Stimulated activated CD4-positive, alpha-beta T cell treated with anti-CD3 and anti-CD28 coated beads, Interleukin-1b, Interleukin-23, amount 100 ng/mL, for 48 hours (primary cell): ENCODE measurements at places on chromosomes 1 and 21.
A peak's percentile ranks its signal among the peaks of the same experiment; 100 is the strongest.

DNA sequence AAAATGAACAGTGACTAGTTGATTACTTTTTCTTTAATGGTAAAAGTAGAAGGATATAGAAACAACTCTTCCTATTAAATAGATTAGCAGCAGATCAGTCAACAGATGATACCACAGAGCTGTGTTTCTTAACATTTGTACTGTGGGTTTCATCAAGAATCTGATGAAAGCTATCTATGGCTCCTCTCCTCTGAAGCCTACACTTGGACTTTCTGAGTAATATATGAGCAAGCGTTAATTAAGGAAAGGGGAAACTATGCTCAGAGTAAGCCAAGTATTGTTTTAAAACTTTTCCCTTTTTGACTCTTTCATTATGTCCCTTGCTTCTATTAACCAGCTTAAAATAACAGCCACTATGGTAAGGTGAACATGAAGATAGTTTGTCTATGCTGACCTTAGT lies 10.8 kb downstream of the ARID4B start:
- no peak for DNase-seq

- DNase-seq: no peak
Observed at GRCh38 chr1:206082831-206083695, 30.1 kb downstream of the RHEX start.

DNA sequence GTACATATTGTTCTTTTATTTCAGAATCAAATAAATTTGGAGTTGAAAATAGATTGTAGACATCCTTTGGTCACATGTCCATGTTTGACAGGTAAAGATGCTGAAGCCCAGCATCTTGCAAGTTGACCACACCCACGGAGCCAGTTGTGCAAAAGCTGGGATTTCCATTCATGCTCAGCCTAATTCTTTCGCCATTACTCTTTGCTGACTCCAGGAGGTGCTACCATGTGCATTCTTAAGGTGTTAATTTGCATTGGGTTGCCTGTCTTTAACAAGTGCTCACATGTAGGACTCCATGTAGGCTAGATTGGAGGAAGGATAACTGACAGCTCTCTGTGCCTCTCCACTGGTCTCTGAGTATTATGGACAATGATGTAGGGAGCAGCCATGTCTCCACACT lies 660.7 kb downstream of the LMO4 start:
- DNase-seq: no peak

DNA sequence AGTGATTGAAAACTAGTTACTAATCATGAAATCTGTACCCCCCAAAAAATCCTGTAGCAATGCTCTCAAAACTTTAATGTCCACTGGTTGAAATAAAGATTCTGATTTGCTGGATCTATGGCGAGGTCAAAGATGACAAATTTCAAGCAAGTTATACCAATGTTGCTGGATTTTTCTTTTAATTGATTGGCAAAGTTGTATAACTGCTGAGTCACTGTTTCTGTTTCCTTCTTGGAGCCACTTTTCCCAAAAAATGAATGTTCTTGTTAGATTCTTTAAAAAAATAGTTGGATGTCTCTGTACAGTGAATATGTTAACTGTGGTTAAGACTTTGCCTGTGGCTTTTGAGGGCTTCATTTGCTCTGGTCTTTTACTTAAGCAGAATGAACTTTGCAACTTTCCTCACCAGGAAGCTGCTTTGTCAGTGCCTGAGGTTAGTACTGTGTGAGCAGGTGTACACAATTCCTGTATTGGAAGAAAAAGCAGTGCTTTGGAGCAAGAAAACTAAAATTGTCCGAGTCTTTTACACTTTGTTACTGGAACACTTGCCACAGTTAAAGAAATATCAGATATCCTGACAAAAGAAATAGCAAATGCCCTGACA lies 1211.9 kb downstream of the MRPL39 start:
- DNase-seq: no peak

DNA sequence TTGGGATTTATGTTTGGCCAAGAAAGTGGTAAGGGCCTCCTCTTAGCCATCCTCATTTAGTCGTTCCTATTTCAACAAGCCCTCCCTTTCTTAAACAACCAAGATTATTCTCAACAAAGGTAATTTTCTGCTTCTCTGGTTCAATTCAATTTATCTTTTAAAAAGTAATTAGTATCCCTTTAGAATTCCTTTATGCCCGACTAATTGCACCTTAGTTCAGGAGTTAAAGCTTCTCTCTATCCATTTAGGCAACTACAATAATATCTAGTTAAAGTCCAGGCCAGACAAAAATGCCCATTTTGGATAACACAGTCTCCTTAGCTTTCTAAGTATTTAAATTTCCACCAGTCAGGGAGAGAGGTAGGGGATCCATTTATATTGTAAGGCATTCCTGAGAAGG lies 136.7 kb upstream of the MAGI3 start:
- DNase-seq: no peak

DNA sequence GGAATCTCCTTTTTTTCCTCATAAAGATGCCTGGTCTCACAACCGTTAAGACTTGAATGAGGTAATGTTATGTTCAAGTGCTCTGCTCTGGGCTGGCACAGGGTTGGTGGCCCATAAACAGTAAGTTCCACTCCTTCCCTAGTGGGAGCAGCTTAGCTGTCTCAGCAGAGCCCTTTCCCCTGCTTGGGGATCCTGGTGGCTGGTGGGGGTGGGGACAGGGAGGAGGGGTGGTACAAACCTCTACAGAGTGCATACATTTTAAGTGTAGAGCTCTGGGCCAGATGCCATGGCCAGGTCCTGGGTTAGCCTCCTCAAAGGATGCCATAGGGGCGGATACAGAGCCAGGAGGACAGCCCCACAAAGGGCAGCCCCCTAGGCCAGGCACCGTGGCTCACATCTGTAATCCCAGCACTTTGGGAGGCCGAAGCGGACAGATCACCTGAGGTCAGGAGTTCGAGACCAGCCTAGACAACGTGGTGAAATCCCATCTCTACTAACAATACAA lies 20.7 kb upstream of the PADI1 start:
- DNase-seq: no peak

DNA sequence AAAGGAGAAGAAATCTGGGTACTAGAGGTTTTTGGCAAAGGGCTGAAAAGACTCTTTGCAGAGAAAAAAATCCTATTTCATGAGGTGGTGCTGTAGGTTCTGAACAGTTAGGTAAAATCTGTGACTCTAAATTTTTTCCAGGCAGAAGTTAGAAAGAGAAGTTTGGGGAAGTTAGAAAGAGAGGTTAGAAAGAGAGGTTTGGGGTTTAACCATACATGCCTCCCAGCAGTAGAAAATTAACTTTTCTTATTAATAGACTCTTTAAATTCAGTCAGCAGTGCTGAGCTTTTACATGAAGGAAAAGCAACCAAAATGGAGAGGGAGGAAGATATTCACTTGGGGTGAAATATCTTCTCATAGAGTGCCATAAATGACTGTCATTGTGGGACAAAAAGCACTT lies 12.2 kb downstream of the AMY1C start:
- no peak for DNase-seq

- no peak for DNase-seq
Observed at GRCh38 chr1:244349103-244349531, 102.6 kb downstream of the ADSS2 start.

- no peak for DNase-seq
Observed at GRCh38 chr1:15218287-15219279, 28.4 kb upstream of the FHAD1 start.

DNA sequence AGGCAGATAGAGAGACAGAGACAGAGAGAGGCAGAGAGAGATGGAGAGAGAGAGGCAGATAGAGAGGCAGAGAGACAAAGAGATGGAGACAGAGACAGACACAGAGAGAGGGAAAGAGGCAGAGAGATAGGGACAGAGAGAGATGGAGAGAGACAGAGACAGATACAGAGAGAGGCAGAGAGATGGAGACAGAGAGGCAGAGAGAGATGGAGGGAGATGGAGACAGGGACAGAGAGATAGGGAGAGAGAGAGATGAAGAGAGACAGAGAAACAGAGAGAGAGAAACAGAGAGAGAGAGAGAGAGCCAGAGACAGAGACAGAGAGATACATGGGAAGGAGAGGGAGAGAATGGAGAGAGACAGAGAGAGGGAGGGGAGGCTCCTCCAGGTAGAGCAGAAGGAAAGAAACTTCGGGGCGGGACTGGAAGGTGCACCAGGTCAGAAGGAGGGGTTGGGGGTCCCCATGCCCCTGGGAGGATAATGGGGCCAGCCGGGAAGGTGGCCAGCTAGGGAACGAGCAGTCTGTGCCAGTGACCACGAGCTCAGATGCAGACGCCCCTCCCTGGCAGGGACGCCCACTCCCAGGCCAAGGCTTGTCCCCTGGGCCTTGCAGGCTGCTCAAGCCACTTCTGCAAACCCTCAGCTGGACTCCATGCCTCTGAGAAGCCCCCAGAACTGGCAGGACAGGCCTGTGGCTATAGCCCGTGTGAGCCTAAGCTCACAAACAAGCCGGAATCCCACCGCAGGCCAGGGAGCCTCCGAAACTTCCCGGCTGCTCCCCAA lies 3.3 kb downstream of the FNDC10 start:
- DNase-seq: no peak

DNA sequence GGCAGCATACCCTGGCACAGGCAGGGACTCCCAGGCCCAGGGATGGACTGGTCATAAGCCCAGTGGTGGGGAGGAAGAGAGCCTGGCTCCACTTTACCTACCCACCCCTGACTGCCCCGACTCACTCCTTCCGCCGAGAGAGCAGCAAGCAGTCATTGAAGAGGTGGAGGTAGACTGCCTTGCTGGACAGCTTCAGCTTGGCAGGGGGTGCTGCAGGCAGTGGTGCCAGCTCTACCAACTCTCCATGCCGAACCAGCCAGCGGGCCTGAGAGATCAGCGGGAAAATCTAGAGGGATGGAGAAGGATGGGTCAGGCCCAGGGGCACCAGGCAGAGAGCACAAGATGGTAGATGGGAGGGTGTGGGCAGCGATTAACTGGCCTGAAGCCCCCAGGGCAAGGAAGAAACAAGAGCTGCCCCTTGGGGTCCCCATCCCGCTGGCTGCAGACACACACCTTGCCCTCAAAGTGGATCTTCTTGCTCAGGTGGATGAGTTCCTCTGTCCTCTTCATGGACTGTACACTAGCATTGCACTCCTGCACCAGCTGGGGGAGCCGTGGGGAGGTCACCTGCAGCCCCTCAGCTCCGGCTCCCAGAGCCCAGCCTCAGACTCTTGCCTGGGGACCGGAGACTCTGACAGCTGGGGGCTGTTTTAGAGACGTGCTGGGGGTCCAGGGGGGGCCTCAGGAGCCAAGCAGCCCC lies 7.7 kb downstream of the ARHGEF19 start:
- DNase-seq: peak; percentile 35

- DNase-seq: peak; percentile 75
Observed at GRCh38 chr1:119711804-119712341, at the start of gene PHGDH. PHGDH (plus strand) TSS chr1:119711934; CDS start chr1:119712023, 89 bp downstream.

DNA sequence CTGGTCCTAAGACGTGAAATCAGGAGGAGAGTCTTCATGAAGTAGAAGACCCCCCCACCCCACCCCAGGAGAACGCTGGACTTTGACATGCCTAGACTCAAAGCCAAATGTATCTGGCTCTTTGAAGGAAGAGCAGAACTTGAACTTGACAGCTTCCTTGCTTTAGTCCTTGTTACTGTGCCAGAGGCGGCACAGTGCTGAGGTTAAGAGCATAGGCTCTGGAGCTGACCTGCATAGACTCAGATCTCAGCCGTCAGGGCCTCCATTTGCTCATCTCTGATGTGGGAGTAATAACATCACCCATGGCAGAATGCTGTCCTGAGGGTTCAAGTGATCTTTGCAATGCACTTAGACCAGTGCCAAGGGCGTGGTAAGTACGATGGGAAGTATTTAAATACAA lies 39.0 kb downstream of the COL6A1 start:
- no peak for DNase-seq

GRCh38 chr1:223390618-223391017 lies 2.6 kb upstream of the CCDC185 start:
- DNase-seq: no peak

DNA sequence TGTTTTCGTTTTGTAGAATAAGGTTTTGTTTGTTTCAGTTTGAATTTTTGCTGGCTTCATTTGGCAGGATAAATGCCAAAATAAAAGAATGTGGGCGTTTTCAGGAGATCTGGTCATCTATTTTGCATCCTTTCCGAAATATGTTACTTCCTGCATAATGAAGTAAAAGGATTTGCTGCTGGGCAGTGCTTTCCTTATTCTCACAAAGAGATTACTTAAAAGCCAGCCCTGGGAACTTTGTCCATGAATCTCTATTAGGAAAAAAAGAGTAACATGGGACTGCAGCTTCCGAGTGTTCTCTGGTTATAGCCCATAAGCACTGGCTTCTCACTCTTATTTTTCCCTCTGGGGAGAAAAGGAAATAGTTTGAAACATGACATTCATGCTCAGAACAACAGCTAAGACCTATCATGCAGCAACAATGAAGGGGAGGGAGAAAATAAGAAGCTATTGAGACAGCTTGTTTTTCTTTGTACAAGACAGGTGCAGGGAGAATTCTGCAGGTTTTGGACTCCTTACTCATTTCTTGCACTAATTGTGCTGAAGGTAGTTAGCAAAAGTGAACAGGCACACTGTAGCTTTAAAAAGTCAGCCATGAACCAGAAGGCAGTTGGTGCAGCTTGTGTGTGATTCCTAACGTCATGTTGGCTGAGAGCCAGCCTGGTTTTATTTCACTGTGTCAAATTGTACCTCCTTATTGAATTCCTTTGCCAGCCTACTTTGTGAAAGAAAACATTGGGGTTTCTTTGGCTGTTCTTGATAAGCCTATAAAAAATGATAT lies at the start of gene SAMD13:
TSS of gene SAMD13 (plus strand) at position 705 of the 781 bp plus-strand sequence. CDS start 1,527 bp downstream, outside the sequence.
- DNase-seq: peak; percentile 35

- no peak for DNase-seq
Observed at GRCh38 chr21:45255381-45256020, 32.2 kb downstream of the POFUT2 start.

- no peak for DNase-seq
Observed at GRCh38 chr1:58397187-58397820, 149.2 kb downstream of the OMA1 start.

- DNase-seq: peak; percentile 62
Observed at GRCh38 chr1:201480231-201481003, 11.4 kb upstream of the PHLDA3 start.

DNA sequence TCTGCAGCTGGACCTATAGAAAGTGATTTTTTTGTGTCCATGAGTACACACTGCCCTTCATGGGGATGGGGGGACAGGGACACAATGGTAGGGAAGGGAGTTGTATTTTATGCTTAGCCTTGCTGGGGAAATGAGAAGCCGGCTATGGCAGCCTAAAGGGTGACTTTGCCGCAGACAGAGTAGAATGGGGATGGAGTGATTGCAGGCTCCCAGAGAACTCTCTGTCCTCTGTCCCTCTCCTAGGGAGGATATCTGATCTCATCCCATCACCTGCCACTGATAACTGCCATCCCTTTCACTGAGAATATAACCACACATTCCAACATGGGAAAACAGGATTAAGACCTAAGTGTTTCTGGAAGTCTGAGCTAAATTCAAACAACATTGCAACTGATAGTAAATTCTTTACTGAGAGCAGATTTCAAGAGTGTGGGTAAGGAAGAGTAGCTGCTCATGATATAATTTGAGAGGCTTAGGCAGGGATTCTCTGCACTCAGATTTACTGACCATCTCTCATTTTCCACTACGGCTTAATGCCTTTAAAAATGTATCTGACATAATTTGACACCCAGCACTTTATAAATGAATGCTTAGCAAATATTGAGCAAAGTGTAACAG lies 13.9 kb downstream of the SH2D1B start:
- DNase-seq: no peak

DNA sequence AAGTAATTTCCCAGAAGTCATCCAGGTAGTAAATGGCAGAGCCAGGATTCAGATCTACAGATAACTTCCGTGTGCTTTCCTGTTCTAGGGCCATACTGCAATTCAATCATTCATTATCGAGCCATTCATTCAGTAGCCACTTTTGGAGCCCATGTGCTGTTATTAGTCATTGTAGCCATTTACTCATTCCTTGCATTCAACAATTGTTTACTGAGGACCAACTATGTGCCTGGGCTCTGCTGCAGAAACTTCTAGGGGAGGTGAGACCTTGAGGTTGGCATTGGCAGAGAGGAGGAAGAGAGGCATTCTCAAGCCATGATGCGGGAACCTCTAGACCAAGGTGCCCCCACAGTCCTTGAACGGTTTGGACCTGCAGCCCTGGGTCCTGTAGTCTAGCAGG lies 27.9 kb downstream of the EPHB2 start:
- DNase-seq: no peak
